ENCODE measurements at places on chromosomes 11 and 22.

- H3K27me3 ChIP-seq = no peaks in the 10 kb centered on the region
- H3K4me1 ChIP-seq = peaks cover under 1% of the 10 kb centered on the region
- DNase-seq = no peak
- no peaks in the 10 kb centered on the region for H3K36me3 ChIP-seq
Observed at GRCh38 chr11:73274722-73275380, 2.7 kb downstream of the P2RY6 start.

DNA sequence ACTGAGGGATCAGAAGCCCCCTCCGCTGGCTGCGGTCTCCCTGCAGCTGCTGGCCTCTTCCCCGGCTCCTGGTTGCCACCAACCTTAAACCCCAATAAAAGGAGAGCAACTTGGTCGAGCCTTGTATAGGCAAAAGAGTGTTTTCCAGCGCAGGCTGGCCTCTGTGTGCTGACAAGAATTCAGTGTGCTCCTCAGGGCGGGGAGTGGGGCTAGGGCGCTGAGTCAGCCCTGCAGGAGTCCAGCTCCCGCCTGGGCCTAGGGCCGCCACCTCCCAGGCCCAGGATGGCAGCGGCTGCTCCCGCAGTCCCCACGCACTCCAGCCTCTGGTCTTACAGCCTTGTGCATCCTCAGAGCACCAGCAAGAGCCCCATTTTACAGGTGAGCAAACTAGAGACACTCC is at the start of gene SHISAL1:
Gene SHISAL1 (minus strand): TSS at position 186 of the 400 bp plus-strand sequence. CDS start 12,006 bp downstream, outside the sequence.
- H3K4me1 ChIP-seq = no peaks in the 10 kb centered on the region
- no peak for DNase-seq
- no peaks in the 10 kb centered on the region for H3K36me3 ChIP-seq
- no peaks in the 10 kb centered on the region for H3K27me3 ChIP-seq
- H3K27ac ChIP-seq = no peak within 1 kb of the TSS
- no peak within 1 kb of the TSS for H3K4me3 ChIP-seq

- DNase-seq = no peak
- H3K36me3 ChIP-seq = no peaks in the 10 kb centered on the region
- H3K27me3 ChIP-seq = no peaks in the 10 kb centered on the region
- no peak overlapping the region for H3K27ac ChIP-seq
- no peak overlapping the region for H3K4me3 ChIP-seq
Observed at GRCh38 chr11:71563406-71563805, 2.0 kb upstream of the KRTAP5-10 start.

- H3K4me1 ChIP-seq = peaks cover 85% of the 10 kb centered on the region
- H3K27ac ChIP-seq = peak overlapping the region; percentile 100
- H3K27me3 ChIP-seq = no peaks in the 10 kb centered on the region
- H3K36me3 ChIP-seq = peaks cover 7% of the 10 kb centered on the region
- H3K4me3 ChIP-seq = no peak overlapping the region
Observed at GRCh38 chr22:46047226-46047625, 70.3 kb upstream of the WNT7B start.

- no peaks in the 10 kb centered on the region for H3K27me3 ChIP-seq
- H3K27ac ChIP-seq = no peak overlapping the region
- H3K4me1 ChIP-seq = peaks cover 23% of the 10 kb centered on the region
- H3K4me3 ChIP-seq = no peak overlapping the region
Observed at GRCh38 chr11:110452720-110453119, 23.0 kb downstream of the FDX1 start.

GRCh38 chr11:17352950-17353820 is 1.6 kb downstream of the NCR3LG1 start:
- H3K36me3 ChIP-seq = no peaks in the 10 kb centered on the region
- peak overlapping the region; percentile 79 for H3K27ac ChIP-seq
- DNase-seq = no peak
- peak overlapping the region; percentile 45 for H3K4me3 ChIP-seq
- no peaks in the 10 kb centered on the region for H3K27me3 ChIP-seq

DNA sequence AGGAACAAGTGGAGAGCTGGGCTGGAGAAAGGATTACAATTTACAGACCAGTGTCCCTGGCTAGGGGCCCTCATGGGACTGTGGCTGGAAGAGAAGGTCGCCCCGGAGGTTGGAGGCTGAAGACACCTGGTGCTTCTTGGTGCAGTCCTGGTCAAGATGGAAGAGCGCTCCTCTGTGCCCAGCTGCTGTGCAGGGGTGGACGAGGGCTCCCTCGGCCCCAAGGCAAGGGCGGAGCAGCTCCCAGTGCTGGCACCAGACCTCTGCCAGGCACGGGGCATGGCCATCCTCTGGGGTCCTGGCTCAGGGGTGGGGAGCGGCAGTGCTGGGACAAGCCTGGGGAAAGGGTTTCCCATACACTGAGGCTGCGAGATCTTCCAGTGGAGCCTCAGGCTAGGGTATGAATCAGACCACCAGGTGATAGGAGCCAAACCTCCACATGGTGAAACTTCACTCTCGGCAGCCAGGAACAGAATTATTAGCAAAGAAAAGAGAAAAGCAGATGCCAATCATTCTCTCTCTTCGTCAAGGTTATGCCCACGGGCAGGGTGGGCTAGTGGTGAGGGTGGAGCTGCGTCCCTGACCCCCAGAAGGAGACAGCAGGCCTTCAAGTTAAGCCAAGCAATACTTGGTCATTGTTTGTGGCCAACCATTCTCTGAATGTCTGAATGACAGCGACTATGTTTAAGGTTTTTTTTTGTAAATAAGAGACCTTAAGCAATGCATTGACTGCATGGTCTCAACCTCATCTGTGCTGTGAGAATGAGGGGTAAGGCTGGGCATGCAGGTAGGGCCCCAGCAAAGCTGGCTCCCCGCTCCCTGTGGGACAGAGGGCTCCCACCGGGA is 32.1 kb downstream of the PPM1F start:
- H3K36me3 ChIP-seq = no peaks in the 10 kb centered on the region
- H3K4me1 ChIP-seq = no peaks in the 10 kb centered on the region
- no peak overlapping the region for H3K4me3 ChIP-seq

Data from tibial nerve (tissue), 4 donors.